ENCODE measurements at places on chromosomes 4 and X. TPM values are rescaled to one million over a fixed set of nuclear protein-coding genes. Genes with fewer than 3 reads are reported as not detected.

DNA sequence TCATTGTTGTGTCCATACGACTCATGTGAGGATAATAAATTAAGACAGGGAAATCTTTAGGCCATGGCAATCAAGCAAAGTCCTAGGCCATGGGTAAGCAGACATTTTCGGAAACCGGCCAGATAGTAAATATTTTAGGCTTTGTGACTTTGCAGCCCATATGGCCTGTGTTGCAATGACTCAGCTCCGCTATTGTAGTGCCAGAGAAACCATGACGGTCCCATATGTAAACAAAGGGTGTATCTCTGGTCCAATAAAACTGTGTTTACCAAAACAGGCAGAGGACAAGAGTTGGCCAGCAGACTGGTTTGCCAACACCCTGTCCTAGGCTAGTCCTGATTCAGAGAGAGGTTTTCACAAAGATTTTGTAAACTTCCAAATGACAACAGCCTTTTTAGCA, 5.0 kb downstream of the FAM114A1 start:
- no peak for DNase-seq

DNA sequence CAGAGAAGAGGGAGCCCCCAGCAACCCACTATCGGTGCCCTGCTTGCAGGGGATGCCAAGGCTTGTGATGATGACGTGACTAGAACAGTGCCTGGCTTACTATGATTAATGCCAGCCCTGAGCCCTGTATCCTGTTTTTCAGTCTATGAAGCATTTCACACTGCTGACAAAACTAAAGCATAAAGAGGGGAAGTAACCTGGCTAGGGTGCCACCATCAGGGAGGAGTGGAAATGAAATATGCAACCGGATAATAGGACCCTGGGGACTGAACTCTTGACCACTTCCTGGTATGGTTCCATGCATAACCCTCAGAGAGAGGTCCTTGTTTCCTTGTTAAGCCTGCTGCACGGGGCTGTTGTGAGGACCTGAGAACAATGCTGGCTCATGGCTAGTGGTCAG, 50.3 kb downstream of the MED28 start:
- DNase-seq, result no peak

DNA sequence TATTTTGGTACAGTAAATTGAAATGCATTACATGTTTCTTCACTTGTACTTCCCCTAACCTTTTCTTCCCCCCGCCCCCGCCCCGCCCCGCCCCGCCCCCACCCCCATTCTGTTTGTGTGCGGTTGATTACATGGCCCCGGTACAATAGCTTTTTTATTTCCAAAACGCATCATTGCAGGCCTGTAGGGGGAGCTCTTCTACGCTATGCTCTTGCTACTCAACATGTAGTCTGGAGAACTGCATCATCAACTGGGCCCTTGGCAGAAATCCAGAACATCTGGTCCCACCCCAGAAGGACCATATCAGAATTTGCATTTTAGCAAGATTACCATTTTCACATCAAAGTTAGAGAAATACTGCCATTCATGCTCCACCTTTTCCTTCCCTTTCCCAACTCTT, 333.3 kb upstream of the DDX53 start:
- DNase-seq, result no peak

DNA sequence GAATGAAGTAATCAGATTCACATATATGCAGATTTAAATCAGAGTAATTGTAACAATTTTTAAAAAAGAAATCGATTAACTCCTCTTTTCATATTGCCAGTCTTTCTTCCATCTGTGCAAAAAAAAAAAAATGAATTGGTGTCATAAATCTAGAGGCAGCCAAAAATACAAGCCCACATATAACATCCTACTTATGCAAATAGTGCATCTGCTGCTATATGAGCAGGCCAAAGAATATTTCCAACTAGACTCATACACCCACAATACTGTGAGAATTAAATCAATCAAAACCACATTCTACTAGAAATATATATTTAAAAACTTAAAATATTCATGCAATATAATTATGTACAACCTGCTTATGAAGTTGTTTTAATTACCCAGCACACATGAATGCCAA, 298.1 kb upstream of the TRAM1L1 start:
- DNase-seq, result no peak

DNA sequence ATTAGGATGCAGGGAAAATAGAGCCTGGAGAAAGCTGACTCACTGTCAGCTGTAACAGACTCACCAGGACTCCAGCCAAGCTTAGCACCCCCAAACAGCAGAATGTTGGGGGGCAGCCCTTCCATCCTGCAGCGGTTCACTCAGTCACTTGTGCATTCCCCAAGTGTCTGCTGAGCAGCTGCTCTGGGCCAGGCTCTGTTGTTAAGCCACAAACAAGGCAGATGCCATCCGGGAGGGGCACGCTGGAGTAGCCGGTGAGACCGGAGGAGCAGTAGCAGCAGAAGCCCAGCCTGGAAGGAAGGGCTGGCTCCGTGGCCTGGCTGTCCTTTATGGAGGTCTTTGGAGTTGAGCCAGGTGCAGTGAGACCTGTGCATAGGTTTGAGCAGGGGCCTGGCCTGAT, 22.0 kb downstream of the CCNQ start:
- no peak for DNase-seq

The ETNPPL gene
- total RNA-seq, result not detected

- DNase-seq, result no peak
Observed at GRCh38 chr4:105542039-105542438, 10.4 kb upstream of the ARHGEF38 start.

DNA sequence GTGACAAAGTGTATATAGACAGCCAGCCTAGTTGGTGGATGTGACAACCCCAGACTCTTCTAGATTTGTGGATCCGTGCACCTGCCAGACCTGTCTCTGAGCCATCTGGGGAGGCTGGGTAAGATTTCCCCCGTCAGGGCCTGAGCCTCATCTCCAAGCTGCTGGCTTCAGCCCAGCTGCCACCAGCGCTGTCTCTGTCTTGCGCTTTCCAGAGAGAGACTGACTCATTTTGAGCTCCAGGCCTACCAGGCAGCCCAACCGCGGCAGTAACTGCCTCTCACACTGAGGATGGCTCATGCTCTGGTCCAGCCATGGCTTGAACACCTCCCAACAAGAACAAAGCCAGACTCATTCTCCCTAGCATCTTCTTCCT, 26.4 kb downstream of the NOP14 start:
- no peak for DNase-seq
